ENCODE measurements at places on chromosomes 2 and 18.

DNA sequence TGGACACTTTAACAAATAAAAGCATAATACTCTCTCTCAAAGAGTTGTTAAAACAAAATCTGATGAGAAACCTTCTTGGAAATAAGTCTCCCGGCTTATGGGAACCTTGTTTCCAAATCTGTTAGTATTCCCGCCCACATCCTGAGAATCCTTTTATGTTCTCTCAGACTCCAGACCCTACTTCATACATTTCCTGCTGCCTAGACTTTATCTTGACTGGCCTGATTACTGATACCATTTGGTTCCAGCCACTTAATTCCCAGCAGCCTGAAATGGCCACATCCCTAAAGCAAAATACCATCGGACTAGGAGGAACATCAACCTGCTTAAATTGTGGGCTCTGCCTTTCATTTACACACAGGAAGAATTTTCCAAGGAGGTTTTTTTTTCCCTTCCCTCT, 79.1 kb upstream of the CYP1B1 start:
- no peak for DNase-seq

DNA sequence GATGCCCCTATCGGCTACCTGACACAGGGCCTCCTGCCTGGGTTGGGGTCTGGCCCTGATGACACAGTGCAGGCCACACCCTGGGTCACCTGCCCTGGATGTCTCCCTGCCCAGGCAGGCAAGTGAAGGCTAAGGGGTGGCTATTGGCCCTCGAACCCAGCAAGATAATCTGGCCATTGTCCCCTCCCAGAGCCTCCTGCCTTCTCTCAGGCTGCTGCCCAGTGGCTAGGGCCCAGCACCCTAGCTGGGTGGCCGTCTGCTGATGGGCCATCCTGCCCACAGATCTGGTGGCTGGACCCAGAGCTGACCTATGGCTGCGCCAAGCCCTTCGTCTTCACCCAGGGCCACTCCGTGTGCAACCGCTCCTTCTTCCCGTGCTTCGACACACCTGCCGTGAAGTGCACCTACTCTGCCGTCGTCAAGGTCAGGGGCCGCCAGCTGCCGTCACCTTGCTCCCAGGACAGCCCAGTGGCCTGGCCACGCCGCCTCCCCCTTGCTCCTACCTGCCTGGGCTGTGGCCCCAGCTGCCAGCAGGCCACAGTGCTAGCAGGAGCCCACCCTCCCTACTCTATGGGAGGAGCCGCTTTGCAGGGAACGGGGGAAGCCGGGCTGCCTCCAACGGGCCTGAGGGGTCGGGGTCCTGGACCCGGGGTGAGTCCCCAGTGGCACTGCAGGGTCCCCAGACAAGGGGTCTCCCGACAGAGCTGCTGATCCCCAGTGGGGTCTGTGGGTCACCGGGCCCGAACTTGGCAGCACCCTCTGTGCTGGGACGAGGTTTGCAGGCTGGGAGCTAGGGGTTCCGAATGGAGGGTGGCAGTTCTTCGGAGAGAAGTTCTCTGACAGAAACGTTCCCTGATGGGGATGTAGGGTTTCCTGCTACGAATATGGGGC, 4.1 kb downstream of the RNPEPL1 start:
- DNase-seq: no peak

DNA sequence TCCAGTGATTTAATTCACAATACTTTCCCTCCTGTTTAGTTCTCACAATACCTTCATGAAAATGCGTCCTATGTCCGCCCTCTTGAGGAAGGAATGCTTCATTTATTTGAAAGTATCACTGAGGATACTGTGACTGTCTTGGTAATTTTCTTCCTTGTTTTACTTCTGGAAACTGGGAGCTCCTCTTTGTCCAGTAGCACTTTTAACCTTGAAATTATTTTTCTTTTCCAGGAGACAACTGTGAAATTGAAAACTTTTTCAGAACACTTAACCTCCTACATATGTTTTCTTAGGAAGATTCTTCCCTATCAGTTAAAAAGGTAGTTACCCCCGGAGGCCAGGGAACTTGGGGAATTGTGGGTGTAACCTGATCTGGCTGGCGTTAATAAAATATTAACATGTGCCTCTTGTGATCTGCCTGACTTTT, 58.9 kb upstream of the STON1 start:
- peak; percentile 49 for DNase-seq

- no peak for DNase-seq
Measured at GRCh38 chr18:77990901-77991300, 741.3 kb downstream of the GALR1 start.

GRCh38 chr18:69956057-69956456, 8.4 kb upstream of the CD226 start:
- DNase-seq: no peak

DNA sequence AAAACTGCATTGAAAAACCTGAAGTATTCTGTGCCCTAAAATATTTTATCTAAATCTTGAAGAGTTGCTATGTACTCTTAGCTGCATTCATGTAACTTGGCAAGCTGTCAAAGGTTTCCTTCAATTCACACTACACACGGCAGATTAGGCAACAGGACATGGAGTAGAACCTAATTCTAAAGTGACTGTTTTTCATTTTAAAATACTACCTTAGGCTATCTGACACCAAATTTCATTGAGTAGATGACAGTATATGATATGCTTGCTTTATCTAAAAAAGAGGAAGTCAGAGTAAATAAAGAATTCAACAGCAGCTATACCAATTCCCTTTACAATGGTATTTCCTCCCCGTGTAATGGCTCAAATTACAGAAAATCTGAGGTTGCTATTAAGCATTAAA, 45.4 kb downstream of the EXOC6B start:
- DNase-seq: no peak

GRCh38 chr2:10246370-10246769, 56.3 kb upstream of the HPCAL1 start:
- DNase-seq: no peak

All from RCC 7860 (cell line).